ENCODE measurements at places on chromosomes 1 and 21. TPM values are rescaled to one million over a fixed set of nuclear protein-coding genes. Genes with fewer than 3 reads are reported as not detected.

- no peak overlapping the region for H3K4me3 ChIP-seq
- H3K4me1 ChIP-seq = no peaks in the 10 kb centered on the region
- H3K36me3 ChIP-seq = no peaks in the 10 kb centered on the region
Measured at GRCh38 chr1:159653201-159653600, 61.2 kb downstream of the CRP start.

DNA sequence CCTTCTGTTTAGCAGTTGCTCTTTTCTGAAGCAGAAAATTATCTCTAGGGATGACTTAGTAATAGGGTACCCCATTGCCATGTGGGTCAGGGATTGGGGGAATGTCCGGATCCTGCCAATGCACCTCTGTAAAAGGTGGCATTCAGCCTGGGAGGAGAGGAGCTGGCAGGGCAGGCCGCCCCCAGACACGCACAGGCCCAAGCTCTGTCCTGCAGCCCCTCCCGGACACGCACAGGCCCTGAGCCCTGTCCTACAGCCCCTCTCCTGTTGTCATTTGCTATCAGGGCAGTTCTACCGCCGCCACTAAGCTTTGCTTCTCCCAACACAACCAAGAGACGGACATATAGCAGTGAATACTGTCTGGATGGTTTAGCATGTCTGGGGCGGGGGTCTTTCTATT lies 219.1 kb downstream of the SDCCAG8 start:
- DNase-seq = no peak
- no peak overlapping the region for H3K4me3 ChIP-seq
- H3K36me3 ChIP-seq = no peaks in the 10 kb centered on the region
- no peak overlapping the region for H3K27ac ChIP-seq
- no peaks in the 10 kb centered on the region for H3K27me3 ChIP-seq
- peaks cover 7% of the 10 kb centered on the region for H3K4me1 ChIP-seq

Gene CRYAA
- total RNA-seq = not detected

Gene ZNF670
- 3.2 TPM for total RNA-seq

Gene OR2L3
- total RNA-seq = not detected

All from natural killer cell treated with Interleukin-12 subunit alpha and Interleukin-12 subunit beta and Interleukin-15 and Interleukin-18, amount 100 ng/mL, for 72 hours (primary cell).